ENCODE measurements at places on chromosomes 3 and 15. TPM values are rescaled to one million over a fixed set of nuclear protein-coding genes. Genes with fewer than 3 reads are reported as not detected.

The COPS2 gene
- 70.4 TPM for total RNA-seq

The ZCWPW2 gene
- total RNA-seq: 1.3 TPM

The GPR15 gene
- not detected for total RNA-seq

The ST3GAL6 gene
- total RNA-seq: 5.8 TPM

The STRIT1 gene
- total RNA-seq: 15.3 TPM

The TP63 gene
- total RNA-seq: 7.0 TPM

The TRH gene
- total RNA-seq: 0.13 TPM

The SCN5A gene
- total RNA-seq: 1.9 TPM

The CPLX3 gene
- total RNA-seq: not detected

The GOLGA8J gene
- total RNA-seq: 0.09 TPM

The A4GNT gene
- total RNA-seq: not detected

The RGMA gene
- 16.4 TPM for total RNA-seq

The GPR176 gene
- 6.8 TPM for total RNA-seq

The KIF15 gene
- 9.6 TPM for total RNA-seq

The OR5K2 gene
- total RNA-seq: not detected

The GOLGA8T gene
- 0.27 TPM for total RNA-seq

The TAGLN3 gene
- 3.5 TPM for total RNA-seq

The NR1I2 gene
- 0.27 TPM for total RNA-seq

The CYP1A2 gene
- not detected for total RNA-seq

The GOLGB1 gene
- 45.1 TPM for total RNA-seq

The MUC20 gene
- total RNA-seq: 0.66 TPM

The EIF4E3 gene
- 4.2 TPM for total RNA-seq

The CCNB2 gene
- 13.9 TPM for total RNA-seq

The ADGRG7 gene
- total RNA-seq: not detected

The TRAT1 gene
- 0.09 TPM for total RNA-seq

The ABTB1 gene
- 5.1 TPM for total RNA-seq

The GOLGA8H gene
- 0.49 TPM for total RNA-seq

The LMAN1L gene
- 0.04 TPM for total RNA-seq

The DUOXA2 gene
- total RNA-seq: not detected

The KY gene
- total RNA-seq: 46.4 TPM

The TMOD3 gene
- 20.8 TPM for total RNA-seq

The HOMER2 gene
- 27.0 TPM for total RNA-seq

The CDHR4 gene
- not detected for total RNA-seq

The GP9 gene
- total RNA-seq: 0.40 TPM

The CNTN4 gene
- total RNA-seq: 6.8 TPM

The MASP1 gene
- 8.2 TPM for total RNA-seq

The FSIP1 gene
- total RNA-seq: 0.53 TPM

The NANOGP8 gene
- 0.27 TPM for total RNA-seq

The CLDN1 gene
- 2.1 TPM for total RNA-seq

The LTF gene
- 1.3 TPM for total RNA-seq

The NR2E3 gene
- 3.4 TPM for total RNA-seq

Data from muscle of leg (tissue), 16 donors.